Stimulated activated CD8-positive, alpha-beta memory T cell treated with anti-CD3 and anti-CD28 coated beads, Interleukin-4, amount 100 ng/mL, for 48 hours (primary cell): ENCODE measurements at places on chromosomes 16 and 17.
A peak's percentile ranks its signal among the peaks of the same experiment; 100 is the strongest.

- no peak for DNase-seq
These were observed 868 bp downstream of the MED13 start for GRCh38 chr17:62064029-62064790.

- no peak for DNase-seq
These were observed 10.5 kb downstream of the PPM1D start for GRCh38 chr17:60610473-60610872.

DNA sequence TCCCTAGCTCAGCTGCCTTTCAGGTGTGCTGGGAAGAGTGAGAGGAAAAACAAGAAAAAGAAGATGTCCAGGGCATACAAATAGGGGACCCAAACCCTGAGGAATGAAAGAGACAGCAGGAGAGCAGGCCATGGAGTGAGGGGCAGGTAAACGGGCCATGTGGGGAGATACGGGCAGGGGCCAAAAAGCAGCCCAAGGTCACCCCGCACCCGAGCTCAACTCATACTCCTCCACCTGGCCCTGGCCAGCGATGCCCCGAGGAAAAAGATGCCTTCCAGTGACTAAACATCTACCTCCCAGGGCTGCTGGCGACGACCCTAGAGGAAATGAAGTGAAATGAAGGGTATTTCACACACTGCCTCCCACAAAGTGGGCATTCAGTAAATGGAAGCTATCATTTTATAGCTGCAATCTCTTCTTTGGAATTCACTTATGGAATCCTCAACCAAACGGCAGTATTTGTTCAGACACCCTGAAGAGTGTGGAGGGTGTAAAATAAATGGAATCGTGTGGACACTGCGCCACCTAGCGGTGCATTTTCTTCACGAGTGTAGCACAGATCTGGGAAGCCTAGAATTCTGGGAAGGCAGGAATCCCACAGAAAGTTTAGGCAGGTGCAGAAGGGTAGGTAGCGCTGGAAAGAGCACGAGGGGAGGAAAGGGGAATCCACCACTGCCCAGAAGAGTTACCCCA is 14.9 kb downstream of the ELAC2 start:
- DNase-seq, result peak; percentile 77

DNA sequence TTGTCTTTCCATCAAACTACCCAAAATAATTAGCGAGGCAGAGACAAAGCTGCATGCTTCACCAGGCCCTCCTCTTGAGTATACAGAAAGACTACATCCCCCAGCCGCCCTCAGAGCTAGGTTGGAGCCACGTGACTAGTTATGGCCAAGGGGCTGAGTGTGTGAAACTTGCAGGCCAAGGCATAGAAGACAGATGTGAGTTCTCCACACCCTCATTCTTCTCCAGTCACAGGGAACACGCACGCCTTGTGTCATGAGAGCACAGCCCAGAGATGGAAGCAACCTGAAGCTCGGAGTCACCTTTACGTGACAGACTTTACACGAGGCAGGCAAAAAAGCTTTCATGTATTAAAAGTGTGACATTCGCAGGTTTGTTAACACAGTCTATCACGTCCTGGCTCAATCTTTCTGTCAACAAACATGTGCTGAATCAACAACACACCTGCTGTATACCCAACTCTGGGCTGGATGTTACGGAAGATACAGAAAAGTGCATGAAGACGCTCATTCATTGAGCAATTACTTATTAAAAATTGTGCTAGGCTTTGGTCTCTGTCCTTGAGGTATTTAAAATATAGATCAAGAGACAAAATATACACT is 38.3 kb downstream of the STX8 start:
- no peak for DNase-seq

DNA sequence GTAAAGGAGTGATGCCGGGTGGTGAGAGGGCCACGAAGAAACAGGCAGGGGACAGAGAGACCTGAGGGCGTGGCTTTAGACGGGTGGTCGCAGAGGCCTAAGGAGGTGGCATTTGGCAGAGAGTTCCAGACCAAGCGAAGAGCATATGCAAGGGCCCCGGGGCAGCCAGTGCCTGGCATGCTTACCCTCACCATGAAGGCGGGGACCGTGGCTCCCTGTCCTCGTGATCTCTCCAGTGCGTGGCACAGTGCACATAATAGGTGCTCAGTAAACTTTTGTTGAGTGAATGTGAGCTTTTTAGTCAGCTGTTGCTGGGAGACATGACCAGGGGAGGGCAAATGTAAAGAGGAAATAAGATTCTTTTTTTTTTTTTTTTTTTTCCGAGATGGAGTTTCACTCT is 245.6 kb upstream of the GSE1 start:
- no peak for DNase-seq

GRCh38 chr16:22915003-22915402 is 101.0 kb downstream of the HS3ST2 start:
- DNase-seq, result no peak

GRCh38 chr16:81642943-81643342 is 136.1 kb upstream of the PLCG2 start:
- no peak for DNase-seq

DNA sequence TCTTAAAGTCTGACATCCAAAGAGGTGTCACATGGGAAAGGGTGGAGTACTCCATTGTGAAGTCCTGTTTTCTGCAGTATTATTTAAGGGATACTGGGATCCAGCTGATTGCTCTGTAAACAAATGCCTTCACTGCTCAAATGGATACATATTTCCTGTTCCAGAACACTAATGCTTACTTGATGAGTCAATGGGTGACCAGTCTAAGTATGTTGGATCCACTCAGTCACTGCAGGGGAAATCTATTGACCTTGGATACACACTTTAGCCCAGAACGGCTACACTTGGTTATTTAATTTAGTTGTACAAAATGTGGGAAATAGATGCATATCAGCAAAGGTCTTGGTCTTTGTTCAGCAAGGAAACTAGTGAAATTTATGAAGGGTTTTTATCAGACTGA is 261.4 kb downstream of the MAP2K4 start:
- no peak for DNase-seq

- no peak for DNase-seq
These were observed 6.3 kb downstream of the CTRB1 start for GRCh38 chr16:75225092-75225491.

DNA sequence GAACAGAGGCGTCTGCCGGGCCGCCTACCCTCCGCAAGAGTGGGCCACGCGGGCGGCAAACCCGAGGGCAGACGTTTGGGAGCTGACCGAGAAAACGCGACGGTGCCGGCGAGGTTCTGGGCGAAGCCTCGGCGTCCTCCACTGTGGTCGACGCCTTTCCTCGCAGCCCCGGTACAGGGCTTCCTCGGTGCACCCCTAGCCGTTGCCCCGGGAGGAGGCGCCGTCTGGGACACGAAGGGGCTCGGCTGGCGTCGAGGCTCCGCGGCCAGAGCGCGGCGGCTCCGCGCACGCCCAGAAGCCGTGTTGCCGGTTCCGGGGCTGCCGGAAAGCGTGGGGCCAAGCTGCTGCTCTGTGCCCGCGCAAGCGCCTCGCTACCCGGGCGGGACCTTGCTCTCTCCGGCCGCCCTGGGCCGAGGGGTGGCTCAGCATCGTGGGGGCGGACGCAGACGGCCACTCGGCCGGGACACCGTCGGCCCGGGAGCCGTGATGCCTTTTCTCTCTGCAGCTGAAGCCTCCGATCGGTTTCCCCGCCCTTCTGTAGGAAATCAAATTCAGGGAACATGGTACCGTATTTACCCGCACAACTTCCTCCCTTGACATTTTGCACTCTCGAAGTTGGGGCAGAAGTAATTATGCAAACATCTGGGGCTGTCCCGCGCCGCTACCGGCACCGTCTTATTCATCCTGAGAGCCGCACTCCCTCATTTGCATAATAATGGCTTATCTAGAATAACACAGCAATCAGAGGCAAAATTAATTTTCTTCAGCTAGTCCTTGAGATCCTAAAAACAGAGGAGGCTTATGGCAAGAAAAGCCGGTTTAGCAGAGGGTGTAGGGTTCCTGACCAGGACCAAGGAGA is 7.3 kb upstream of the CBX8 start:
- peak; percentile 78 for DNase-seq

- no peak for DNase-seq
These were observed 187.9 kb upstream of the CHMP6 start for GRCh38 chr17:80803451-80804428.

GRCh38 chr16:2497695-2498484 is 15.9 kb upstream of the ATP6V0C start:
- no peak for DNase-seq

DNA sequence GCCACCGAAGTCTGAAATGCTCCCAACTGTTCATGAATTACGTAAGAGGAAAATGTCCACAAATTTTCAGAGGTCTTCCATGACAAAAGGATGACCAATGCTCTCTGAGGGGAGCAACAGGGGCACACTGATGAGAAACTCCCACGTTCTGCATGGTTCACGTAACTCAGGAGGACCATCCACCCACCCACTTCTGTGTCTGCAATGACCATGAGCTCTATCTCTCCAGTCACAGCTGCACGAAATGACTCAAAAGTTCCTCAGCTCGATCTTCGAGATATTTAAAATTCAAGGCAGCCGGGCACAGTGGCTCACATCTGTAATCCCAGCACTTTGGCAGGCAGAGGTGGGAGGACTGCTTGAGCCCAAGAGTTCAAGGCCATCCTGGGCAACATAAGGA is 15.8 kb downstream of the WDR45B start:
- no peak for DNase-seq

- peak; percentile 68 for DNase-seq
These were observed 99.4 kb downstream of the CYLD start for GRCh38 chr16:50841081-50841886.

DNA sequence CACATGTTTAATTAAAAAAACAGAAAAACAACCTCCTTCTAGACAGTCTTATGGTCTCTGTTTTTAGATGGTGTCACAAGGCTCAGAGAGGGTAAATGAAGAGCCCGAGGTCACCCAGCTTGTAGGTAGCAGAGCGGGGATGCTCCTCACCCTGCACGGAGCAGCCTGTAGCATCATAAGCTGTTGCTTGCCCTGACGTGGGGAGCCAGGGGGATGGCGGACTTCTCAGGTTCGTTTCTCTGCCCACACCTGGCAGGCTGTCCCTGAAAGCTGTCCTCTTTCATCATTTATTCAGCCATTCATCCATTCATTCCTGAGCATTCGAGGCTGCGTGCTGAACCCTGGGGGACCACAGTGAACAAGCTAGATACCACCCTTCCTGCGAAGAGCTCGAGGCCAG is 75.7 kb upstream of the KSR1 start:
- DNase-seq, result no peak

GRCh38 chr17:18851201-18851600 is 6.7 kb upstream of the PRPSAP2 start:
- no peak for DNase-seq

GRCh38 chr17:66843627-66844026 is 8.7 kb downstream of the CACNG5 start:
- DNase-seq, result no peak

- no peak for DNase-seq
These were observed 45.6 kb downstream of the MEAK7 start for GRCh38 chr16:84458606-84459532.

GRCh38 chr17:76199469-76199868 is 40.8 kb downstream of the RNF157 start:
- DNase-seq, result peak; percentile 69

DNA sequence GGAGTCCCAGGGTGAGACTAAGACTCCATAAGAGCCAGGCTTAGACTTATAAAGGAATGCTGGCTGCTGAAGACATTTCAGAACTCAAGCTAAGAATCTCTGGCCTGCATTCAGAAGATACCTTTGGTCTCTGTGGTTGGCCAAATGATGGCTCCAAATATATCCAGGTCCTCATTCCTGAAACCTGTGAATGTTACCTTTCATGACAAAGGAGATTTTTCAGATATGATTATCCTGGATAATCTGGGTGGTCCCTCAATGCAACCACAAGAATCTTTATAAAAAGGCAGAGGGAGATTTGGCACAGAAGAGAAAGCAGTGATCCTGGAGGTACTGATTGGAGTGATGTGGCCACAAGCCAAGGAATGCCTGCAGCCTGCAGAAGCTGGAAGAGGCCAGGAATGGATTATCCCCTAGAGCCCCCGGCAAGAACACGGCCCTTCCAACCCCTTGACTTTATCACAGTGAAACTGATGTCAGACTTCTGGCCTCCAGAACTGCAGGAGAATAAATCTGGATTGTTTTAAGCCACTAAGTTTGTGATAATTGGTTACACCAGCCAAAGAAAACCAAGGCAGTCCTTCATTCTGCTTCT is 253.3 kb downstream of the SLC39A11 start:
- DNase-seq, result no peak

- no peak for DNase-seq
These were observed 177.0 kb upstream of the C16orf82 start for GRCh38 chr16:26889740-26890139.

GRCh38 chr16:47712276-47713224 is 251.4 kb downstream of the PHKB start:
- no peak for DNase-seq

- no peak for DNase-seq
These were observed 170.4 kb downstream of the SNX29 start for GRCh38 chr16:12146966-12147365.

GRCh38 chr17:51359055-51359454 is 98.7 kb downstream of the UTP18 start:
- no peak for DNase-seq

- DNase-seq, result no peak
These were observed 36.0 kb upstream of the EMP2 start for GRCh38 chr16:10616419-10616755.

GRCh38 chr17:5077781-5078105 is 524 bp upstream of the ZFP3 start:
- no peak for DNase-seq

GRCh38 chr16:30491744-30492308 is 19.3 kb downstream of the ITGAL start:
- no peak for DNase-seq
